ENCODE measurements at places on chromosomes 1 and 21.
A peak's percentile ranks its signal among the peaks of the same experiment; 100 is the strongest.

- DNase-seq: no peak
- H3K4me1 ChIP-seq: no peaks in the 10 kb centered on the region
- H3K4me3 ChIP-seq: no peak overlapping the region
- no peaks in the 10 kb centered on the region for H3K27me3 ChIP-seq
- H3K36me3 ChIP-seq: peaks cover 2% of the 10 kb centered on the region
Measured at GRCh38 chr1:26493267-26493666, 21.0 kb downstream of the HMGN2 start.

GRCh38 chr1:3564921-3565831 is 46.1 kb downstream of the MEGF6 start:
- no peak overlapping the region for H3K4me3 ChIP-seq
- no peak overlapping the region for H3K27ac ChIP-seq
- H3K36me3 ChIP-seq: no peaks in the 10 kb centered on the region

GRCh38 chr1:71706029-71706671 is 576.2 kb downstream of the NEGR1 start:
- no peaks in the 10 kb centered on the region for H3K36me3 ChIP-seq
- H3K4me3 ChIP-seq: no peak overlapping the region
- no peaks in the 10 kb centered on the region for H3K27me3 ChIP-seq
- no peak for DNase-seq
- no peaks in the 10 kb centered on the region for H3K4me1 ChIP-seq

DNA sequence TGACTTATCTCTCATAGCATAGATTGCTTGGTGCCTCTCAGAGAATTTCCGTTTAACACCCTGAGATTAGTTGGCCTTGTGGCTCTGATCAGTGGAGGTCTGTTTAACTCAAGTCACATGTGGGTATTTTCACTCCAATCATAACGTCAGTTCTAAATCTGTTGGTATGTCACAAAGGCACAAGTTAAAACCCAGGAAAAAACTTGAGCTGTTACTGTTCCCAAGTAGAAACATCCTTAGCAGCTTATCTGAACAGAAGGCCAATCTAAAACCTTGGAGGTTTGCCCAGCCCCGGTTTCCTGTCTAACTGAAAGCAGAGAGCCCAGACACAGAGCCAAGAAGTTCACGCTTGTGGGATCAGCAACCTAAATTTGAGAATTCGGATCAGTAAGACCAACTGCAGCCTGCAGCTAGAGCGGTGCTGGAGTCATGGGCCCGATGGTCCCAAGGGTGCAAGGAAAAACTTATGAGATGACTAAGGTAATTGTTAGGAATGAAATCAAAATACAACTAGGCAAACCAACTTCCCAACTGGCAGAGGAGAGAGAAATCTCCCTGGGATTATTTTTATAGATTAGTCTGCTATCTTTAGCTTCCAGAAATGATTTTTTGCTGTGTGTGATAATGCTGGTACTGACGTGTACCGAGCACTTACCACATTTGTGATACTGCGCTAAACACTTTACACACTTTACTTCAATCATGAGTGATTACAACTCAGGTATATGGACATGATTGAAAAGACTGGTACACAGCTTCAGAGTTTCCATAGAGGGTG is 90.2 kb upstream of the C1orf21 start:
- H3K4me1 ChIP-seq: no peaks in the 10 kb centered on the region
- no peaks in the 10 kb centered on the region for H3K27me3 ChIP-seq
- H3K4me3 ChIP-seq: no peak overlapping the region
- DNase-seq: no peak
- no peaks in the 10 kb centered on the region for H3K36me3 ChIP-seq

DNA sequence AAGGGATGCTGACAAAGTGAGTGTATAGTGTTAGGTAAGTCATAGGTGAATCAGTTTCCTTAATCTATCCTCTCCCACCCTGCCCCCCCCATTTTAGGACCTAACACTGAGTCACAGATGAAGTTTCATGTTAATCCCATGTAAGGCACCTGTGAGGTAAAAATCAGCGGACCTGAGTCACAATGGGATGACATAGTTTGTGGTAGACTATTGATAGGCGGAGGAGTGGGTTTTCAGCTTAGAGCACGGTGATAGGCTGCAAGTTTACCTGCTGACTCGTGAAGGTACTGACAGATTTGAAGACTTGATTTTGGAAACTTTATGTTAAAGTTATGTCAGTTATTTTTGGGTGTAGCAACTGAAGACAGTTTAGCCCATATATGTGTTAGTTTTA is 1.7 kb downstream of the TOR1AIP1 start:
- peaks cover 39% of the 10 kb centered on the region for H3K4me1 ChIP-seq
- H3K27ac ChIP-seq: peak overlapping the region; percentile 99
- peak overlapping the region; percentile 91 for H3K4me3 ChIP-seq
- DNase-seq: peak; percentile 44
- no peaks in the 10 kb centered on the region for H3K27me3 ChIP-seq

GRCh38 chr1:175152006-175152652 is 40.4 kb downstream of the KIAA0040 start:
- no peak overlapping the region for H3K27ac ChIP-seq
- no peaks in the 10 kb centered on the region for H3K36me3 ChIP-seq
- peaks cover 22% of the 10 kb centered on the region for H3K4me1 ChIP-seq
- no peak overlapping the region for H3K4me3 ChIP-seq
- peak; percentile 47 for DNase-seq

- H3K4me1 ChIP-seq: no peaks in the 10 kb centered on the region
- no peaks in the 10 kb centered on the region for H3K36me3 ChIP-seq
- H3K27me3 ChIP-seq: peaks cover 22% of the 10 kb centered on the region
- DNase-seq: no peak
- no peak overlapping the region for H3K27ac ChIP-seq
Measured at GRCh38 chr1:8238141-8239038, 79.5 kb upstream of the SLC45A1 start.

DNA sequence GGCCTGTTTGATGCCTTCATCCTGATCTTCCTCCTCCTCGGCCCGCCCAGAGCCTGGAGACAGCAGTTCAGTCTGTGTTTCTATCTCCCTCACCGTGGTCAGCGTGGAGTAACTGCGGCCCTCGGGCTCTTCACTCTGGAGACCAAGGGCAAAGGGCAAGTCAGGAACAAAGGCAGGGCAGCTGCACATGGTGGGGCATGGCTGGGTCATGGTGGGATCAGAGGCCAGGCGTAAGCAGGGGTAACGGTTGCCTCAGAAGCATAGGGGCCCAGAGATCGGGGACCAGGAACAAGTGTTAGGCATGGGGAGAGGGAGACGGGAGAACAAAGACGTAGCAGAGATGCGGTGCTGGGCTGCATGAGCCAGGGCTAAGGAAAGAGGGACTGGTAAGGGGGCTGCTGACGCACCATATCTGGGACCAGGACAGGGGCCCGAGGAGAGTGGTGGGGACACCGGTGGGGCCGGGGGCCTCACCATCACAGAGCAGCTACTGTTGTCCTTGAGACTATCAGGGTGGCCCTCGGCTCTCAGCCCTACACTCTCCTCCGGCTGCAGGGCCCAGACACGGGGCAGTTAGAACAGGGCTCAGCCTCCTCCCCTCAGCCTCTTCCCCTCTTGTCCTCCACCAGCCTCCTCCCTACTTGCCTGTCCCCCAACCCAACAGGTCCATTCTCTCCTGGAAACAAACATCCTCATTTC is 3.2 kb upstream of the ARHGAP30 start:
- peaks cover 16% of the 10 kb centered on the region for H3K36me3 ChIP-seq
- H3K4me3 ChIP-seq: no peak overlapping the region
- DNase-seq: no peak

- H3K36me3 ChIP-seq: peaks cover 1% of the 10 kb centered on the region
Measured at GRCh38 chr1:25700144-25700523, 83.5 kb downstream of the MAN1C1 start.

DNA sequence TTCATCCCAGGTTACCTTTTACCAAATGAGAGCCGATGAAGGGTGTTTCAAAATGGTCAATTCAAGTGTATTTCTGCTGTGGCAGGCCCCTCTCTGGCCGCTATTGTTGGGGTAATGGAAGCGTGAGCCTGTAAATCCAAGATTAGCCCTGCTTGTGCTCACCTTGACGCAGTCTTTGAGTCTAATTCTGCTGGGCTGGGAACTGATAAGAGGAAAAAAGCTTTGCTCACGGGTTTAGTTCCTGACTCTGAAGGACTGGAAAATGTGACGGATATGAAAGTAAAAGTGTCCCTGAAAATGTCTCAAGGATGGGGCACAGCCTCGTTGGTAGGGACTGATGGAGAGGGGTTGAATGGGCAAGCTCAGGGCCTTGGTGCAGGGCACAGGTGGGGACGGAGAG is 125.9 kb upstream of the GALNT2 start:
- no peak for DNase-seq
- H3K27ac ChIP-seq: no peak overlapping the region
- H3K36me3 ChIP-seq: no peaks in the 10 kb centered on the region
- H3K27me3 ChIP-seq: peaks cover 64% of the 10 kb centered on the region

GRCh38 chr1:63967901-63968300 is 194.1 kb downstream of the ROR1 start:
- no peaks in the 10 kb centered on the region for H3K36me3 ChIP-seq
- H3K27ac ChIP-seq: no peak overlapping the region
- peaks cover 44% of the 10 kb centered on the region for H3K27me3 ChIP-seq
- no peak for DNase-seq
- no peak overlapping the region for H3K4me3 ChIP-seq
- no peaks in the 10 kb centered on the region for H3K4me1 ChIP-seq

GRCh38 chr21:36690628-36691554 is 8.0 kb upstream of the SIM2 start:
- peaks cover 96% of the 10 kb centered on the region for H3K27me3 ChIP-seq
- no peak overlapping the region for H3K4me3 ChIP-seq
- no peak for DNase-seq
- H3K4me1 ChIP-seq: no peaks in the 10 kb centered on the region
- no peaks in the 10 kb centered on the region for H3K36me3 ChIP-seq

GRCh38 chr1:33137800-33138199 is 44.0 kb downstream of the TRIM62 start:
- H3K27me3 ChIP-seq: no peaks in the 10 kb centered on the region
- no peak overlapping the region for H3K4me3 ChIP-seq
- H3K4me1 ChIP-seq: peaks cover 28% of the 10 kb centered on the region

DNA sequence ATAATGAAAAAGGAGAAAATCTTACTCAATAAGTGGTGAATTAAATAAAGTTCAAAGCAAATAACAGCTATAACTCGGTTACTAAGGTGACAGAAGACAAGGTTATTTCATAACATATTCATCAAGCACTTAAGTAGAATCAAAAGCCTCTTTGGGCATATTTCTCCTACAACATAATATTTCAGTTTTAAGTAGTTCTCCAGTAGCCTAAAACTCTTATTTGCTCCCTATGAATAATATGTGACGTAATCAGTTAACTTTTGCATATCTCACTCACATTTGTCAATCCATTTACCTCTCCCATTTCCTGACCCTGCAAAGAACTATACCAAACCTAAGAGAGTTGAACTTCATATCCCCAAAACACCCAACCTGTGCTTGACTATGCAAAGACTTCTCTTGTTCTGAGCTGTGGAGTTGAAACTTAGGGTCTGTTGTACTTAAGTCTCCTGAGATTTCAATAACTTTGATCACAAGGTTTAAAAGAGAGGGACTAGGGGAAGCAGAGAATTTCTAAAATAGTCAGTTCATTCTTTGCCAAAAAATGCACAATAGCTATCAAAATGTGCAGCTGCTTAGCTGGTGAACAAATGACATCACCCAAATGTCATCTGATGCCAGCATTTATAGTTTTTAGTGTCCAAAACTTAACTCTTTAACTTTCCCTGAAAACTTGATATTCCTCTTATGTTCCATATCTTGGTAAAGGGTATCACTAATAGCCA is 37.2 kb downstream of the TTLL7 start:
- DNase-seq: no peak
- no peaks in the 10 kb centered on the region for H3K4me1 ChIP-seq
- no peaks in the 10 kb centered on the region for H3K36me3 ChIP-seq
- H3K4me3 ChIP-seq: no peak overlapping the region

- DNase-seq: no peak
- no peaks in the 10 kb centered on the region for H3K27me3 ChIP-seq
- H3K4me3 ChIP-seq: no peak overlapping the region
Measured at GRCh38 chr1:169949139-169949538, 55.4 kb upstream of the SCYL3 start.

DNA sequence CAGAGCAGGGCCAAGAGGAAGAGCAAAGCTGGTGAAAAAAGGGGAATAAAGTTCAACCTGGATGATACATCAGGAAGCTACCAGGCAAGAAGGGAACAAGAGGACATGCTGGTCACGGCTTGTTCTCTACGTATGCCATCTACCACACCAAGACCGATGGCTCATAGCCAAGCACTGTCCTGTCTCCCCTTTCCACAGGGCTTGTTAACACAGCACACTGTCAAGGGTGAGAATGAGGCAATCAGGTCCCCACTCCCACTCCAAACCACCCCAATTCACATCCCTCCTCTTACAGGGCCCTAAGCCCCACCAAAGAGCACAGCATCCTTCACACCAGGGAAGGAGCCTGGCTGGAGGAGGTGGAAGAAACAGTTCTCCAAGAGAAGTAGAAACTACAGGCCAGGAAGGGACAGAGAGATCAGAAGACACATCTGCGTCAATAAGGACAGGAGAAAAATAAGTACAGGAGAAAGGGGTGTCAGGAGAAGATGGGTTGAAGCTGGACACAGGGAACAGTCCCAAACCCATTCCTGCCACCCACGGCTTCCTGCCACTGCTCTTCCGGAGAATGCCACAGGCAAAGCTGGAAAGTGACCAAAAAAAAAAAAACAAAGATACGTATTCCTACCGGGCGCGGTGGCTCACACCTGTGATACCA is 923 bp upstream of the SHC1 start:
- peaks cover 42% of the 10 kb centered on the region for H3K4me1 ChIP-seq
- no peaks in the 10 kb centered on the region for H3K27me3 ChIP-seq
- peaks cover 17% of the 10 kb centered on the region for H3K36me3 ChIP-seq
- H3K27ac ChIP-seq: peak overlapping the region; percentile 72

- H3K4me1 ChIP-seq: no peaks in the 10 kb centered on the region
- H3K4me3 ChIP-seq: no peak overlapping the region
- H3K27me3 ChIP-seq: peaks cover 78% of the 10 kb centered on the region
- H3K27ac ChIP-seq: no peak overlapping the region
- DNase-seq: no peak
- H3K36me3 ChIP-seq: no peaks in the 10 kb centered on the region
Measured at GRCh38 chr1:182957902-182958395, 5.0 kb upstream of the SHCBP1L start.

DNA sequence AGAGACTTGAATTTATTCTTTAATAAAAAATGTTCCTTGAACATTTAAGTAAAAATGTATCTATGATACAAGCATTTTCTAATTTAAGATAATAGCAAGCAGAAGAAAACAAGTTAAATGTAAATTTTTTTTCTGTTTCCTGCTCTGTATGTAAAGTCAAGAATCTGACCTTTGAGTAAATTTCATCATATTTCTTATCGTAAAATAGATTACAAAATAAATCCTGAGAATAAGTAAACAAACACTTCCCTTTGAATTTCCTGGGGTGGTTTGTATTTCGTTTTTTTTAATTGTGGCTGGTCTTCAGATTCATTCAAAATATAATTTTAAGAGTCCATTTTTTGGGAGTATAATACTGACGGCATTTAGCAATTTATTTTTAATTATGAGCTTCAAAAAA is 77.6 kb downstream of the POU2F1 start:
- H3K4me3 ChIP-seq: no peak overlapping the region
- no peak overlapping the region for H3K27ac ChIP-seq
- no peaks in the 10 kb centered on the region for H3K27me3 ChIP-seq
- H3K36me3 ChIP-seq: no peaks in the 10 kb centered on the region
- H3K4me1 ChIP-seq: peaks cover 19% of the 10 kb centered on the region

Measured in central memory CD8-positive, alpha-beta T cell (primary cell).